Non-pigmented ciliary epithelial cell (primary cell): ENCODE measurements at places on chromosomes 16 and 17.

DNA sequence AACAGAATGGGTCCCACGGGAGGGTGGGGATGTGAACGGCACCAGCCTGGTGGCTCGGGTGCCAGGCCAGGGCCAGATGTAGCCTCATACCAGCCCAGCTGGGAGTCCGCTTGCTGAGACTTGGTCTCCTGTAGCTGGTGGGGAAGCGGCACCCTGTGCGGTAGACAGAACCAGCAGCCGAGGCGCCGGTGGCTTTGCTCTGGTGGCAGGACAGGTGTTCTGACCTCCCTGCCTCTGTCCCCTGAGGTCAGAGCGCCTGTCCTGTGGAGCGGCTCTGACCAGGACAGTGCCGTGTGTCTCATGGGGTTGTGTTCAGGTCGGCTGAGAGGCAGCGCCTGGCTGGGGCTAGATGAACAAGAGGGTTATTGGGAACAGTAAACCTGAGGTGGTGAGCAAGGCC is 20.1 kb downstream of the RAB40C start:
- DNase-seq = no peak

DNA sequence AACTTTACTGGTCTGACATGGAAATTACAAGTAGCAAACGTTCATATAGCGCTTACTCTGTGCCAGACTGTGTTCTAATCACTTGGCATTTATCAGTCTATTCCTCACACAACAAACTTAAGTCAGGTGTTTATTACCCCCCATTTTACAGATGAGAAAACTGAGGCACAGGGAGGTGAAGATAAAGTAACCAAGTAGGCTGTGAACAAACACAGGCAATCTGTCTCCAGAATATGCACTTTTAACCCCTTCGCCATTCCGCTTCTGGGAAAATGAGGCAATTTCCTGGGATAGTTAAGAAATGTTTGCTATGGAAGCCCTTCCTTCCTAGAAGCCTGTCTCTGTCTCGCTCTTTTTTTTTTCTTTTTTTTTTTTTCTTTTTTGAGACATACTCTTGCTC is 12.2 kb upstream of the CXCL16 start:
- DNase-seq = no peak

DNA sequence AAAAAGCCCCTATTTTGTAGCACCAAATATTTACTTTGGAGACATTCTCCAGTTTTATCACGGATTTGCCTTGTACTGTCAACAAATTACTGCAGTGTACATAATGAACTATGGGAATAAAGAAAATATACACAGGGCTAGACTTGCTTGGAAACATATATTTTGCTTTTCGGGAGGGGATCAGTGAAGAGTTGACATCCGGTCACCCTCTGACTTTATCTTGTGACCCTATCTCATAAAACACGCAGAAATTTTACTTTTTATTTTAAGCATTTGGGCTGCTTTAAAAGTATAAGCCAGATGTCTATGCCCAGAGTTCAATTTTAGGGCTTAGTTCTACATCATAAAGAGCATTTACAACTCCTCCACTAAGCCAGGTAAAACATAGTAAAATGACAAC is 630.7 kb downstream of the TOX3 start:
- no peak for DNase-seq

- no peak for DNase-seq
Observed at GRCh38 chr17:83091257-83092141, 12.1 kb downstream of the METRNL start.

DNA sequence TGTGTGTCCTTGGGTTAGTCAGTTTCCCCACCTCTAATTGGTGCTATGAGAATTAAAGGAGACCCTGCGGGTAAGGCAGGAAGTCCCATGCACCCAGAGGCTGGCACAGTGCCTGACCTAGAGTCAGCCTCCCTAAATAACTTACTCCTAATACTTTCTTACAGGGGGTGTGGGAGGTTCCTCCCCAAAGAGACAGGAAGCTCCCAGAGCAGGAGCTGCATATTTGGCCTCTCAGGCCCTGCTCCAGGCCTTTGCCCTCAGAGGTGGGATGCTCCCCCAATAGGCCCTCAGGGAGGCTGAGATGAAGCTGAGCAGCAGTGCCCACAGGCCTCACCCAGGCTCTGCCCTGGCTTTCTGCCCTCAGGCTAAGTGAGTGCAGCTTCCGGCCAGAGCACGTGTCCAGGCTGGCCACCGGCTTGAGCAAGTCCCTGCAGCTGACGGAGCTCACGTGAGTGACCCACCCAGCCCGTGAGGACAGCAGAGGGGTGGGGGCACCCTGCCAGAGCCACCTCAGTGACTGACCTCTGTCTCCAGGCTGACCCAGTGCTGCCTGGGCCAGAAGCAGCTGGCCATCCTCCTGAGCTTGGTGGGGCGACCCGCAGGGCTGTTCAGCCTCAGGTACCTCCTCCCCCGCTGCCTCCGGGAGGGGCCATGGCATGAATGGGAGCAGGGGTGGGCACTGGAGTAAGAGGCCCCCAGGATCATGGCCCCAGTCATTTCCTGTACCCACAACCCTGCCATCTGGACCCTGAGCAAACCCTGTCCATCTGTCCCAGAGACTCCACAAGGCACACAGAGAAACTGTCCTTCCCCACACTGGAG is 31.1 kb upstream of the CPNE2 start:
- DNase-seq = no peak

- DNase-seq = no peak
Observed at GRCh38 chr16:84780544-84781376, 39.0 kb upstream of the CRISPLD2 start.

- DNase-seq = no peak
Observed at GRCh38 chr16:27246439-27246838, 22.1 kb downstream of the NSMCE1 start.

GRCh38 chr16:82657239-82657638 is 30.5 kb downstream of the CDH13 start:
- DNase-seq = no peak

DNA sequence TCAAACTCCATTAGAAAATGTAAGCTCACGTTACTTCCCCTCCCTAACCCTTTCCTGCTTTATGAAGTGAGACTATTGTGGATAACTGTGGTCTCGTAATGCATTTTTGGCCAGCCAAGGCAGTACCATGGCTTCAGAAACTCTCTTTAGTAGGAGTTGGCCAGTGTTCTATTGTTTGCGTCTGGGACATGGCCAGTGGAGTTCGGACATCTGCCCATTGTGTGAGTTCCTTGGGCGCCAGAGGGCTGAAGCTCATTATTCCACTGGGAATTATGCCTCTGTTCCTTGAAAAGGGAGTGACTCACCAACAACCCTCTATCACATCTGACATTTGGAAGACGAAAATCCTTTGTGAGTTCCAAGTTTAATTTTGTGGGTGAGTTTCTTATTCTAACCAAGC is 319.5 kb upstream of the SOX9 start:
- DNase-seq = no peak

GRCh38 chr16:87694441-87695125 is 71.2 kb downstream of the KLHDC4 start:
- DNase-seq = no peak

DNA sequence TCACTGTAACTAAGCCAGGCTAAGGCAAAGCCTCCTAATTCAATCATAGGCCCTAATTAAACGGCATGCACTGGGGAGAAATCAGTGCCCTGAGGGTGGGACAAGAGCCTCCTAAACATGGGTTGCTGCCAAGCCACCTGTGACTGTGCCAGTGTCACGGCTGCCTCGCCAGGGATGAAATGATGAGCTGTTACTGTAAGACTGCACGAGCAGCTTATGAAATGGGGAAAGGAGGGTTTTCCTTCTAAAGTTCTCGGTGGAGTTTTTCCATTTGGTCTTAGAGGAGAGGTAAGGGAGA is 12.7 kb downstream of the TMEM11 start:
- DNase-seq = no peak

GRCh38 chr17:80997424-80998117 is 5.9 kb downstream of the CHMP6 start:
- DNase-seq = no peak

GRCh38 chr16:11792410-11793241 is 4.4 kb downstream of the ZC3H7A start:
- DNase-seq = no peak

GRCh38 chr16:23634461-23635036 is 6.6 kb downstream of the PALB2 start:
- no peak for DNase-seq
